ENCODE measurements at places on chromosomes 5 and 9. TPM values are rescaled to one million over a fixed set of nuclear protein-coding genes. Genes with fewer than 3 reads are reported as not detected.

The EPB41L4A gene
- 0.95 TPM for total RNA-seq

The ANKRD31 gene
- total RNA-seq: 0.33 TPM

The OR1Q1 gene
- not detected for total RNA-seq

The ORM2 gene
- total RNA-seq: not detected

The ACTBL2 gene
- not detected for total RNA-seq

The APBA1 gene
- 0.51 TPM for total RNA-seq

The LNPEP gene
- 44.7 TPM for total RNA-seq

The CD72 gene
- total RNA-seq: 9.8 TPM

The ANXA1 gene
- total RNA-seq: 67.7 TPM

The CTSV gene
- 1.4 TPM for total RNA-seq

The SLC44A1 gene
- 11.8 TPM for total RNA-seq

The IFNK gene
- not detected for total RNA-seq

The STKLD1 gene
- total RNA-seq: 0.90 TPM

The OTULINL gene
- total RNA-seq: 12.2 TPM

The HACD4 gene
- 2.4 TPM for total RNA-seq

The RABL6 gene
- total RNA-seq: 85.3 TPM

The GRM6 gene
- not detected for total RNA-seq

The DMRT3 gene
- total RNA-seq: not detected

The SPINK6 gene
- total RNA-seq: not detected

The NDST1 gene
- total RNA-seq: 2.5 TPM

The SHOC1 gene
- total RNA-seq: not detected

The DBH gene
- total RNA-seq: not detected

The ZNF474 gene
- total RNA-seq: not detected

The PARP8 gene
- 34.0 TPM for total RNA-seq

The NTRK2 gene
- 0.45 TPM for total RNA-seq

The CCDC183 gene
- 0.21 TPM for total RNA-seq

The STXBP1 gene
- 27.8 TPM for total RNA-seq

The FAM153A gene
- total RNA-seq: 27.6 TPM

The SOHLH1 gene
- total RNA-seq: not detected

The LCN1 gene
- total RNA-seq: not detected

The SUSD3 gene
- total RNA-seq: 67.0 TPM

The CCL27 gene
- 0.80 TPM for total RNA-seq

The SPINK13 gene
- total RNA-seq: not detected

The LCN2 gene
- not detected for total RNA-seq

The PCDHGA2 gene
- not detected for total RNA-seq

The PTGES gene
- total RNA-seq: not detected

The ROPN1L gene
- not detected for total RNA-seq

The TRAF1 gene
- total RNA-seq: 124 TPM

The MEIKIN gene
- 0.93 TPM for total RNA-seq

The HTR1A gene
- not detected for total RNA-seq

The TAF11L5 gene
- not detected for total RNA-seq

The AGTPBP1 gene
- 41.6 TPM for total RNA-seq

The BTNL8 gene
- total RNA-seq: not detected

The C9orf153 gene
- 0.39 TPM for total RNA-seq

The FAF2 gene
- total RNA-seq: 34.4 TPM

The SMIM15 gene
- total RNA-seq: 67.2 TPM

The PSD2 gene
- not detected for total RNA-seq

The SPINK1 gene
- total RNA-seq: not detected

The IFNA21 gene
- not detected for total RNA-seq

The SDHA gene
- 143 TPM for total RNA-seq

The ARHGEF37 gene
- 0.77 TPM for total RNA-seq

The CCL28 gene
- 7.6 TPM for total RNA-seq

The SCGB3A2 gene
- not detected for total RNA-seq

The ARRDC1 gene
- total RNA-seq: 38.2 TPM

The GCNT4 gene
- total RNA-seq: 2.4 TPM

The IRX1 gene
- total RNA-seq: not detected

The SPDL1 gene
- total RNA-seq: 34.9 TPM

Measured in activated CD4-positive, alpha-beta memory T cell treated with anti-CD3 and anti-CD28 coated beads for 36 hours (primary cell).